ENCODE measurements at places on chromosomes 3 and 15.

DNA sequence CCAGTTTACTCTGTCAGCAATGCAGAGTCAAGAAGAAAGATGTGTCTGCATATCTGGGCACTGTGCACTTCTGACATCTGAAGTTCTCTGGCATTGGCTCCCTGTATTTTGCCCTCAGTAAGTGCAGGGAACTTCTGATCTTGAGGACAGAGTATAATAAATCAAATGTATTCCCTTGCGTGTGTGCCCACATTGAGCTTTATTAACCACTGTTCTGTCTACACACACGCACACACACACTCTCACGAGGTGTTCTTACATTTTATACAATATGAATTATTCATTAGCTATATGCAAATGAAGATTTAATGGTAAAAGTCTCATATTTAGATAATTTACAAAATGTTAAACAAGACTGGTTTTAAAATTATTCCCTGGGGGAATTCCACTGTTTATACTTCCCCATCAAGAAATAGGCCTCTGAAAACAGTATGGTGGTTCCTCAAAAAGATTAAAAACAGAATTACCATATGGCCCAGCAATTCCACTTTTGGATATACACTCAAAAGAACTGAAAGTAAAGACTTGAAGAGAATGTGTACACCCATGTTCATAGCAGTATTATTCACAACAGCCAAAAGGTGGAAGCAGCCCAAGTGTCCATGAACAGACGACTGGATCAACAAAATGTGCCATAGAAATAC lies 24.6 kb upstream of the ANPEP start:
- no peak for DNase-seq

GRCh38 chr15:80070840-80071239 lies 11.4 kb downstream of the ZFAND6 start:
- no peak for DNase-seq

DNA sequence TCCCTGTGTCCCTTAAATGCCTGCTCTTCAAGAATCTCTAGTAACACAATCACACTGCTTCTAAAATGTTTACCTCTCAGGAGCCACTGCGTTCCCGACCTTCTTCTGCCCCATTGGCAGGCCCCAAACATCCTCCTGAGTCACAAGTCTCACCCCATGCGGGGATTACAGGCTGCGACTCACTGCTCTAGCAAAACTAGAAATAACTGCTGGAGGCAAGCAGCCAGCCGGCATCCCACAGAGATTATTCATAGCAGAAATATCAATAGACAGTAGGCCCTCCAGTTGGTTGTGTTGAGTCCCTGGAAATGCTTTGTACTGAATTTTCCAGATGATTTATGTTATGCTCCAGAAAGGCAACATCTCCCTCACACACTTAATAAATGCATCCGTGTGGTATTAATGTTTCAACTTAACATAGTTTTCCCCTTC lies 64.8 kb downstream of the RFTN1 start:
- peak; percentile 30 for DNase-seq

DNA sequence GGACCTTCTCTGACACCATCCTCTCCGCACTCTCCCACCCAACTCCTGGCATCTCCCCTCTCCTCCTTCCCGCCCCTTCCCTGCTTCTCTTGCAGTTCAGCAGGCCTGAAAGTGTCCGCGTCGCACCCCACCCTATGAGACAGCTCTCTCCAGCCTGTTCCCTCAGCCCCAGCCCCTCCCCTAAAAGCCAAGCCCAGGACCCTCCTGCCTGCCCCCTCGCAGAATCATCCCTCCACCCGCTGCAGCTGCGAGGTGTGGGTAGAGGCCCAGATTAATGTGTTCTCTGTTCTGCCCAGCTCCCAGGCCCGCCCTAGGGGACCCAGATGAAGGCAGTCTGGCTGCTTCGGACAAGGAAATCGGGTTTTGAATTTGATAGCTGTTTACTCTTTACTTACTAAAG lies 410 bp downstream of the PRR23E start:
- no peak for DNase-seq

DNA sequence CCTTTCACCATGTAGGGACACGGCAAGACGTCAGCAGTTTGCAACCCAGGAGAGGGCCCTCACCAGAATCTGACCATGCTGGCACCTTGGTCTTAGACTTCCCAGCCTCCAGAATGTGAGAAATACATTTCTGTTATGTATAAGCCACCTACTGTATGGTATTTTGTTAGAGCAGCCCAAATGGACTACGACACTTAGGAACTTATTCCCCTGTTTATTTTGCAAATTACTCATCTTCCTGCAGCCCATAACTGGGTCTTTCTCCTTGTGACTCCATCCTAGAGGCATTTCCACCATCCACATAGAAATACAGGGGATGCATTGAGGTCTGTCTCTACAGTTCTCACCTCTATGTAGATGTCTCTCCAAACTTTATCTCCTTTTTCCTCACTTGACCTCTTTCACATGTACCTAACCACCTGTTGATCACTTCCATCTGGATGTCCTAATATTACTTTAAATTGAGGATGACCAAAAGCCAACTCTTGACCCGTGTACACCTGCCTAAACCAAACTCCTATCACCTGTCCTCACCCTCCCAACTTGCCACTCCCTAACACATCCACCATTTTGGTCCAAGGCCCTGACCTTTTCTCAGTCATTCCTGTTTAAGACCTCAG lies 406.0 kb upstream of the WNT5A start:
- DNase-seq: no peak

GRCh38 chr3:150216041-150216811 lies 191.9 kb upstream of the TSC22D2 start:
- DNase-seq: no peak

GRCh38 chr15:88932271-88932874 lies 19.2 kb upstream of the MFGE8 start:
- DNase-seq: no peak

GRCh38 chr3:112781599-112781998 lies 65.1 kb downstream of the CD200R1L start:
- DNase-seq: no peak

Measured in activated naive CD8-positive, alpha-beta T cell treated with anti-CD3 and anti-CD28 coated beads for 36 hours (primary cell).